ENCODE measurements at places on chromosomes 12 and 14.

GRCh38 chr12:61414470-61414869 is 845.7 kb upstream of the USP15 start:
- no peaks in the 10 kb centered on the region for H3K4me1 ChIP-seq
- DNase-seq, result no peak
- no peaks in the 10 kb centered on the region for H3K27me3 ChIP-seq
- H3K36me3 ChIP-seq, result no peaks in the 10 kb centered on the region
- no peak overlapping the region for H3K4me3 ChIP-seq
- H3K27ac ChIP-seq, result no peak overlapping the region

DNA sequence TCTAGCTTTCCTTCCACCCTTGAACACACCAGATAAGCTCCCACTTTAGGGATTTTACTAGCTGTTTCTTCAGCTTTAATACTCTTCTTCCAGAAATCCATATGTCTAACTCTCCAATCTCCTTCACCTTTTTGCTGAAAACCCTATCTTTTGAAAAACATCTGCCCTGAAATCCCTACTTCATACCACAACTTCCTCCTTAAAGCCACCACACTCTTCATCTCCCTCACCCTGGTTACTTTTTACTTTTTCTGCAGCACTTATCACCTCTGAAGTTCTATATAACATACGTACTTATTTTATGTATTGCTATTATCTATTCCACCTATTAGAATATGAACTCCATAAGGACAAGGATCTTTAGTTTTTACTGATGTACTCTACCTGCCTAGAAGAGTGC is 28.6 kb upstream of the PTPRQ start:
- no peak for DNase-seq
- peaks cover 15% of the 10 kb centered on the region for H3K4me1 ChIP-seq
- H3K27me3 ChIP-seq, result no peaks in the 10 kb centered on the region
- H3K4me3 ChIP-seq, result no peak overlapping the region

DNA sequence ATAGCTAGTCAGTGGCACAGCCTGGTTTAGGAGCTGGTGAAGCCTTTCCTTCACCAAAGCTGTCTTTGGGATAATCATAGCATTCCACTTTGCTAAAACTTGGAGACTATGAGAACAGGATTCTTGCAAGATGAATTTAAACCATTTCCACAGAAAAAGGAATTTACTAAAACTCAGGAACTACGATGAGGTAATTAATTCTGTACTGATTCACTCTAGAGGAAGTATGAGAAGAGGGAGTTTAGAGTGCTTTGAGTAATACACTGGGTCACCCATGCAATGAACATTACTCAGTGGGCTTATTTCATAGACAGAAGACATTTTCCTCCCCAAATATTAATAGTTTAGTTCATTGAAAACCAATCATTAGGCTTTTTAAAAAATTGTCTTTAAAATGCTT is 73.0 kb downstream of the RMST start:
- no peak overlapping the region for H3K4me3 ChIP-seq
- no peaks in the 10 kb centered on the region for H3K27me3 ChIP-seq
- H3K4me1 ChIP-seq, result no peaks in the 10 kb centered on the region
- no peak overlapping the region for H3K27ac ChIP-seq
- DNase-seq, result no peak
- no peaks in the 10 kb centered on the region for H3K36me3 ChIP-seq

DNA sequence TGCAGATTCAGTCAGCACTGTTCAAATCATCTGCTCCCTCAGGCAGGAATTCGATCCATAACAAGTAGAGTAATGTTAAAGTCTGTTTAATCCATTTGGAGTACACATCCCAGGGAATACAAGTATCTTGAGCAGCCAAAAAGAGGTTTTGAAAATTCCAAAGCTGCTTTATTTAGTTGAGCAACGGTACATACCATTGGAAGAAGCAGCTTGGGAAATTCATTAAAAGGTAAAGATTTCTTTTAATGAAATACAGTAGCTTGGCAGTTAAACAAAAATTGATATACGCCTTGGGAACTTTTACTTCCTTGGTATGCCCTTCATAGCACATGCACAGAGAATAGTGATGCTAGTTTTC is 153.8 kb downstream of the LRIG3 start:
- peaks cover 23% of the 10 kb centered on the region for H3K4me1 ChIP-seq
- no peak overlapping the region for H3K4me3 ChIP-seq
- no peak overlapping the region for H3K27ac ChIP-seq
- no peaks in the 10 kb centered on the region for H3K36me3 ChIP-seq
- H3K27me3 ChIP-seq, result no peaks in the 10 kb centered on the region
- DNase-seq, result no peak

- peaks cover 9% of the 10 kb centered on the region for H3K4me1 ChIP-seq
- no peak overlapping the region for H3K27ac ChIP-seq
- H3K27me3 ChIP-seq, result no peaks in the 10 kb centered on the region
- H3K36me3 ChIP-seq, result no peaks in the 10 kb centered on the region
- H3K4me3 ChIP-seq, result no peak overlapping the region
Observed at GRCh38 chr12:6285532-6286306, 24.8 kb upstream of the PLEKHG6 start.

DNA sequence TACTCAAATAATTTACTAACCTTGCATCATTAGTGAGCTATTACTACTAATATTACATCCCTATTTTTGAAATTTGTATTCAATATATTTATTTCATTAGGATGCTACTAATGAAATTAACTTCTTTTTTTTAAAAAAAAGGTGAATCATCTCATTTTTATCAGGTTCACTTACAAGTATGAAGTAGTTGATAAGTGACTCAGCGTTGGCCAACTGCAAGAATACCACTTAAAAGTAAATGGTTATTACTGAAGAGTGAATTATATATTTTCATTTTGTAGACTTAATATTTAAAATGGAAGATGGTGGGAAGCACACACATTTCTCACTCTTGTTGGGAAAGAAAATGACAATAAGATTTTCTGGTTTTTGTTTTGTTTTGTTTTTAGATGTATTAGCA is 19.6 kb downstream of the OR4N2 start:
- H3K27me3 ChIP-seq, result no peaks in the 10 kb centered on the region
- H3K27ac ChIP-seq, result no peak overlapping the region
- H3K36me3 ChIP-seq, result no peaks in the 10 kb centered on the region
- no peaks in the 10 kb centered on the region for H3K4me1 ChIP-seq

DNA sequence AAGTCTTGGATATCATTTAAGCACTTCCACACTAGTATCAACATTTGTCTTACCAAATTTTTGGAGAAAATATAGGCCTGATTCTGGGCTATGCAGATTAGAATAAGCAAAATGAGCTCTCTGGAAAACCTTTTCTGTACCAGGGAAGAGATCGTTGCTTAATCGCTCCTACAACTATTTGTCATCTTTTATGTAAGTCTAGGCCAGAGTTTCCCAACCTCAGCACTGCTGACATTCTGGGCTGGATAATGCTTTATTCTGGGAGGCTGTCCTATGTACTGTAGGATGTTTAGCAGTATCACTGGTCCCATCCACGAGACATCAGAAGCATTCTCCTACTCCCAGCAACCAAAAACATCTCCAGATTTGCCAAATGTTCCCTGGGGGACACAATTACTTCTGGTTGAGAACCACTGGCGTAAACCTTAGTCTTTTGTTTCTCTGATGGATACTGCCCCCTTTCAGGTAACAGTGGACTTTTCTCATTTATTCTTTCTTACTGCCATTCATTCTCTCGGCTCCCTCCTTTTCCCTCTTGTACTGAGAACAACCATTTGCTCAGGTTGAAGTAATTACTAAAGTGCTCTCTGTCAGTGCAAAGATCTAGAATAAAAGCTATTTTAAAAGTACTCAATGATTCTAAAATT is 316.9 kb upstream of the E2F7 start:
- no peaks in the 10 kb centered on the region for H3K4me1 ChIP-seq
- no peak for DNase-seq
- H3K4me3 ChIP-seq, result no peak overlapping the region
- H3K36me3 ChIP-seq, result no peaks in the 10 kb centered on the region
- no peaks in the 10 kb centered on the region for H3K27me3 ChIP-seq

DNA sequence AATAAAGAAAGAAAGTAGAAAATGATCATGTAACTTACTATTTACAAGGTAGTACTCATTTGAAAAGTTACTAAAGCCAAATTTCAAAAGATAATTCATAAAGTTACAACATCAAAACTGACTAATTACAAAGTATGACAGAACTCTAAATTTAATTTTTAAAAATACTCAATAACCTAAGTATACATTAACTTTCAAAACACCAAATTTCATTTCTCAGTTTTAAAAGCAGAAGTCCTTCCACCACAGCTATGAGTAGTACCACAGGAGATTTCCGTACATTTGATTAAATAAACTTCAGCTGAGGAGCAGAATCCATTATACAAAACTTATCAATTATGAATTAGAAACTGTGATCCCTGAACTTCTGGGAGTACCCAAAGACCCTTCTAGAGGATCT is 100.8 kb upstream of the BBS10 start:
- H3K36me3 ChIP-seq, result no peaks in the 10 kb centered on the region
- no peaks in the 10 kb centered on the region for H3K27me3 ChIP-seq
- H3K4me1 ChIP-seq, result no peaks in the 10 kb centered on the region
- no peak overlapping the region for H3K27ac ChIP-seq
- H3K4me3 ChIP-seq, result no peak overlapping the region

Data from sigmoid colon (tissue), 7 donors.